ENCODE measurements at places on chromosomes 6 and 20.

DNA sequence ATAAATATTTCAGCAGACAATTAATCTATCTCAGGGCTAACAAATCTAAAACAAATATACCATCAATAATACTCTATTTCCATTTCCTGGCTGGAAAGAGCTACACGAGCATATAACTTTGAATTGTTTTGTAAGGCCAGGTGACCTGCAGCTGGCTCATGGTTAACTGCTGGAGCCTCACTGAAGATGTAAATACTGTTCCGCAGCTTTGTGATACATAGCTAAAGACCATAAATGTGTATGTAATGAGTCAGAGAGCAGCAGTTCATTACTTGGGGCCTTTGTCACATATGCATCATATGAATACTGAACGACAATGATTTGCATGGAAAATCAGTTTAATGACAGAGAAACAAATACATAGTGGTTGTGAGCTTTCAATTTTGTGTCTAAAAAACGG lies 109.4 kb upstream of the CCN2 start:
- no peak for DNase-seq

DNA sequence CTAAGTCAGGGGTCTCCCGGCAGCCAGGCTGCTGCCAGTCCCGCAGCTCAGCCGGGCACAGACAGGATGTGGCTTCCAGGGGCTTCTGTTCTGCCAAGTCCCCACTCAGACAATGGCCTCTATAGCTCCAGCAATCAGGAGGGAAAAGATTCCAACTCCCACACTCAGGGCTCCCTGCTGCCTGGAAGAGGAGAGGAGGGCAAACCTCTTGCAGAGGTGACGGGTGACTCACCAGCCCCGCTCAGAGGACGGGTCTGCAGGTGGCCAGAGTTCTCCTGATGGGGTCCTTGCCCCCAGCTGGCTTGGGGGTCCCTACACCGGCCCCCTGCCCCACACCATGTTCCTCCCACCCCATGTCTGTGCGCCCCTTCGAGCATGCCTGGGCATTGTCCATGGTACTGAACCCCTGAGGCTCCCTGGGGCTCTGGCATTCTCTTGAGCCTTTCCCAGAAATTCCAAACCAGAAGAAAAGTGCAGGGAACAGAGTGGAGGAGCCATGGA lies 32.6 kb downstream of the NTSR1 start:
- no peak for DNase-seq

DNA sequence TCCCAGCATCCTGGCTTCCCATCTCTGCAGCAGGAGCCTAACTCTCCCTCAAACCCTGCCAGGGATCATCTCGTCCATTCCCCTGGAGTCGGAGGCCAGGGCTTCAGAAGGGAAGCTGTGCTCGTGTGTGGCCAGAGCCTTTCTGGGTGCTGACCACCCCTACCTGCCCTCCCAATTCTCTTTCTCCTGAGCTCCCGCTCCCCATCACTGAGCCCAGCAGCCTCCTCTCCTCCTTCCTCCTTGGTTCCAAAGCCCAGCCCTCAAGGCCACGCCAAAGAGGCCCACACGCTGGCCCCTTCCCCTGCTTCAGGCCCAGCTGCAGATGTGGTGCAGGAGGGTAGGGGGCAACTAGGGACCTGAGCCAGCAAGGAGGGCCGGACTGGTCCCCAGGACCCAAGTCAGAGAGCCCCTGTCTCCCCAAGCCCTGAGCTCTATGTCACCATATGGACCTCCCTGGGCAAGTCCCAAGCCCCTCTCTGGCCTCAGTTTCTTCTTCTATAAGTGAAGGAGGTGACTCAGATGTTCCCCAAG lies 1.3 kb downstream of the FAM83C start:
- DNase-seq: no peak

GRCh38 chr6:100202417-100203194 lies 208.6 kb upstream of the MCHR2 start:
- DNase-seq: no peak

DNA sequence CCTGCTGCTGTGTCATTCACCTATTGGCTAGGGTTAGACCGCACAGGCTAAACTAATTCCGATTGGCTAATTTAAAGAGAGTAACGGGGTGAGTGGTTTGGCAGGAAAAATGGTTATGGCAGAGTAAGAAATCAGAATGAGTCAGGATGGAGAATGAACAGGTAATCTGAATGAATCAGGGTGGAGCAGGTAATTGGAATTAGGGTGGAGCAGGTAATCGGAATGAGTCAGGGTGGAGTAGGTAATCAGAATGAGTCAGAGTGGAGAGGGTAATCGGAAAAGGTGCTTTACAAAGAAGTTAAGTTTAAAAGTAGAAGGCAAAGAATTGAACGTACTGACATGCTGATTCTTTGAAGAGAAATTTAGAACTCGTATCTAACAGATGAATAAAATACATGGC lies 11.7 kb downstream of the SLC35A1 start:
- no peak for DNase-seq

DNA sequence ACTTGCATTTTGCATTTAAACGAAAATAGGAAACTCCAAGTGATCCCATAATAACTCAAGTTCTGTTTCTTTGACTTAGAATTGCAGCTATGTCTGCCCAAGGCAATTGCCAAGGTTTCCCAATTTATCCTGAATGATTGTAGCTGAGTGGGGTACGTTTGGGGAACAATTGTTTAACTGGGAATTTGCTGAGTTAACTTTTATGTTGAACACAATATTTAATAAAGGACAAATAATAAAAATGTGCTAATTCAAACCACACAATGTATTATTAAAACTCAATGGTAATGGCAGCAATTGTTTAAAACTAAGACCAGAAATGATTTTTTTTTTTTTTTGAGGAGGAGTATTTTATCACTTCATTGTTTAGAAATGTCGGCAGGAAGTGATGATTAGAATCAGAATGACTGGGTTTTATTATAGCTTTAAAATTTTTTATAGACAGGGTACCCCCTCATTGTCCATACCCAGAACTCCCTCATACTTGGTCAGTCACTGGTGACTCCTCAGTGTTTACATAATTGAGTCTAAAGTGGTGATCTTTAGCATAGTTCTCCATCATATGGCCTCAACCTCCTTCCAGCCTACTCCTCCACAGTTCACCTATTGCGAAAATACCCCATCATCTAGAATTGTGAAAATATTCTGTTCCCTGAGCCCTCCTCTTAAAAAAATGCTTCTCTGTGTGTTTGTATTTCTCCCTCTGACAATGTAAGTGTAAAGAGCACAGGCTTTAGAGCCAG lies 389.2 kb upstream of the CITED2 start:
- no peak for DNase-seq

DNA sequence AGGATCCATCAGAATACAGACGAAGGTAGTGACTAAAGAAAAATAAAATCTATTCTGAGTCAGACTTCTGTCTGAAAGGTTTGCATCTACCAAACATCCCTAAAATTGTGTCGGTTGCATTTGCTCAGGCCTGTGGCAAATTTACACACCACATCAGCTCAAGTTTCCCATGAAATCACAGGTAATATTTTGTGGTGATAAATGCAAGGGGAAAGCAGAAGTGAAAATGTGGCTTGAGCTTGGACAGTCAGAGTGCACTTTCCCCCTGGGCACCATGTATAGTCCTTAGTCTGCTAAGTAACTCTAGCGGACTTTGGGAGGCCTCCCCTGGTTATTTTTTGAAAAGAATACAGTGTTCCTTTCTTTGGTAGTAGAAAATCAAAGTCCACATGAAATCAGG lies 159.1 kb downstream of the PKHD1 start:
- DNase-seq: no peak

DNA sequence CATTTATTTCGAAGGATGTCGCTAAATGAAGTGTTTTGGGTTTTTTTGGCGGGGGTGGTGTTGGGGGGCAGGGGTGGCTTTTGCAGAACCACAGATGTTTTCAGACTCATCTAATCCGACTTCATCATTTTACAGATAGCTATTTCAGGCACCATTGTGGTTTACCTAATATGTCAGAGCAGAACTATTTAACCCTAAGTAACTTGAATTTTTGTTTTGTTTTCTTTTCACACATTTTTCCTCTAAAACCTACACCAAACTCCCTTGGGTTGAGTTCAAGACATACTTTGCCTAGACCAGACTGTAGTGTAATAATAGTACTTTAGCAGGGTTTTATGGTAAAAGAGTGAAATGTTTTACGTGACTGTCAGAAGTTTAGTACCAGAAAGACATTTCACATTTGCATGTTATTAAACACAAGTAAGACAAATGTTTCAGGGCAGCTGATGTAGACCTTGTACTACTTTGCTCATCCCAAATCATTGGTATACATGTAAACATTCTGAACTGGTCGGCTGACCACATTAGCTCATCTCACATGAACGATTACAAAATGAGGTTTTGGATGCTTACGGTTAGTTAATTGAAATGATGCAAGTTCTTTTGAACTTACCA lies 37.7 kb downstream of the MAP3K4 start:
- no peak for DNase-seq

DNA sequence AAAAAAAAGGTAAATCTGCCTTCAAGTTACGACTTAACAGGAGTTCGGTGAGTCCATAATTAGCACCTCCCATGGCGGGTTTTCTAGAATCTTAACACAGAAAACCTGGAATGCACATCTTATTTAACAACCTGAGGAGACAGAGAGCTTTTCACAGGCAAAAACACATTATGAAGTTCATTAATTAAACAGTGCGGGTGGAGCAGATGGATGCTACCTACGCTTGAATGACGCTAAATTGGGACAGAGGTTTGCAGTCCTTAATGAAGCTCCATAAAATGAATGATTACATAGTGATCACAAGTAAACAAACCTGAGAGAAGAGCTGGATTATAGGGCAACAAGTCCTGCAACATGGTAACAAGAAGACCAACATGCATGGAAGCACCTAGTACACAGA lies 81.0 kb downstream of the INSM1 start:
- DNase-seq: no peak

- DNase-seq: no peak
These were observed 24.1 kb downstream of the HM13 start for GRCh38 chr20:31538326-31538725.

DNA sequence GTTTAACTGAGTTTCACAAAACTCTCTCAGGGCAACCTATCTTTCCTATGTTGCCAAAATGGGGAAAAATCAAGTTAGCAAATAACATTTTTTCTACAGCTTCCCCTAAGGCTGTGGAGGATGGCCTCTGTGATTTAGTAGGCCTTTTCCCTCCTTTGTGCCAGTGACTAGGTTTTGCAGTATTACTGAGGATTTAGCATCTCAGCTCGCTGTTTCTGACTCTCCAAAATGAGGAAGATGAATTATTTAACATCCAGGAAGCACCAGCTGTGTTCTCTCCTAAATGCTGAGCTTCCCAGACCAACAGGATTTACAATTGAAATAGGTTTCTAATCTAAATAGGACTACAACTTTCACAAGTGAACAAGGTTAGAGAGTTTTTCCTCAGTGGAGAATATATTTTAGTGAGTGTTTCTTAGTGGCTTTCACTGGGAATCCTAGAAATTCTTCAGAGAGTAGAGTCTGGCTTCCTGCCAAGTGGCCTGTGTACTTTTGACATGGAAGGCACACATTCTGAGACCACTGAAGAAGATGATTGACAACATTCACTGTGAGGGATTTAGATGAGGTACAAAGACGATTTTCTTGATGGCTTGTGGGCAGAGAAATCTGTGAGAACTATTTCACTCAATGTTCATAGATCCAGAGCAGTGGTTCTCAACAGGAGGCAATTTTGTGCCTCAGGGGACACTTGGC lies 62.4 kb downstream of the PTCHD4 start:
- DNase-seq: peak; percentile 31

DNA sequence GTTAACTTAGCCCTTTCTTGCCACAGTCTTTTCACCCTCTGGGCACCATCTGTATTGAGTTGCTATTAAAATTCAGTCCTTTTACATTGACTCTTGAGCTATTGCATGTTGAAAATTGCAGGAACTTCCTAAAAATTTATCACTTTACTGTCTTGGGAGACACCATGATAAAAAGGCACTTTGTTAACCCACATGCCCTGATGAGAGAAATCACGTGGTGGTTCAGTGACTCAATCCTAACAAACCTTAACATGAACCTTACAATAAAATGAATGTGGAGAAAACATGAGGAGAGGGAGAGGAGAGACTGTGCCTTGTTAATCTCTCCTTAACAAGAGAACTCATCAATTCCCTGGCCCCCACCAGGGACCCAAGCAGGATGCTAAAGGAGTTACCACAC lies 30.8 kb downstream of the GSTA4 start:
- DNase-seq: no peak

DNA sequence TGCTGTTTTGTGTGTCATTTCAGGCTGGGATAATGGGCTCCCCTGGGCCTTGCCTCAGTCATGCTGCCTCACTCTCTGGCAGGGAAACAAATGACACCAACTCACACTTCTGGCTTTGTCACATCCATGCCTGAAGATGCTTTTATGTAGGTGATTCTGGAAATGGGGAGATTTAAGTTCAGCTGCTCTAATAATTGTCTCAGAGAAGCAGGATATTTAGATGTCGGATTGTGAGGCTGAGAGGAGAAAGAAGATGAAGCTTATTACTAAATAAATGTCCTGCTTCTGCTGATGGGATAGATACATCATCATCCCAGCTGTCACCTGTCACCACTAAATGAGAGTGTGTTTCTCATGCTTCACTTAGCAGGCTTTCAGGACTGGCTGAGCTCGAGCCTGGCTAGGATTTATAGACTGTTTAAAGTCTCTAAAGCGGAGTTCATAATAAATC lies 480.2 kb upstream of the SPTLC3 start:
- DNase-seq: no peak

- DNase-seq: no peak
These were observed 167.7 kb downstream of the ZNF217 start for GRCh38 chr20:53425941-53426340.

DNA sequence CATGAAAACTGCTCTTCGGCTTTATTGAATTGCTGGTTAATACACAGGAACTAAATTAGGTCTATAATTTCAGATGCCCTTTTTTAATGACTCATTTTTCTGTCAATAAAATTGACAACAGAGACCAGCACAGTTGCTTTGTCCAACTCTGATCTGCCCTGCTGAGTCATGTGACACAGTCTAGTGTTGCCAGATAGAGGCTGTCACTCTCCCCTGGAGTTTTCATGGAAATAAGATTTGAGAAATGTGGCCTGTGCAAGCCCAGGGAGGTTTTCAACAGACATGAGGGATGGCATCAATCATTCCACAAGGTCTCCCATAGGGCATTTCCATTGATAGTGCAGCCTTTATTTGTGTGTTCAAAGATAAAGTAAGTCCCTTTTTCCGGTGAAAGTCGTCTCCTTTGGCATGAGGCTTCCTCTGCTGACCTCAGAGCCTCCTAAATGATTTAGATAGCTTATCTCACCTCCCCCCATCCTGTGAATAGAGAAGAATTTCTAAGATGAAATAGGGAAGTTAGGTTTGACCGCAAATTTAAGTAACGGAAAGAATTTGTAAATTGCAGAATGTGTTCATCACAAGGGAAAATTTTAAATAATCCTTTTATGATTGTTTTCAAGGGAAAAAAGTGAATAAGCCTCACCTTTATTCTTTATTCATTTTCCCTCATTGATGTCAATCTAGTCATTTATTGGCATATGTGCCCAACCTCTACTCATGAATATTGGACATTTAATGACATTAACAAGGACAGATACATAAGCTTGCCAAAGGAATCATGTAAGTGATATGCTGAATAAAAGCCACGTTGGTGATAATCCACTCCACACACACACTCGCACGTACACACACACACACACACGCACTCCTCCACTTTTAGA lies 277.7 kb downstream of the ADGB start:
- peak; percentile 99 for DNase-seq

Data from Kasumi-1 (cell line).